Choroid plexus epithelial cell (primary cell): ENCODE measurements at places on chromosomes 2 and 18.

DNA sequence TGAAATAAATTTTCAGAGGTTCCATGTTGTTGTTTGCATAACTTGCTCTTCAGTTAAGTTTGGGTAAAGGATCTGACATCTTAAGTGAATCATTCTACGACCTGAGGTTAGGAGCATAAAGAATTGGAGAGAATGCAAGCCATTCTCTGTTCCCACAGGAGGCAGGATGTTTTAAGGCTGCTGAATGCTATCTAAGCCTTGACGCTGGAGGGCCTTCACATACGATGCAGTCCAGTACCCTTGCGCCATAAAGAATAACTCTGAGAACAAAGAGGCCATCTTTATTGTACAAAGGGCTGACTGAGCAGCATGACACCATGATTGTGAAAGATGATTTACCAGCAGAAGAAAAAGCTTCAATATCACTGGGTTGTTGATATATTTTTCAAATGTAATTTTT is 198.4 kb downstream of the NYAP2 start:
- peak; percentile 89 for DNase-seq

DNA sequence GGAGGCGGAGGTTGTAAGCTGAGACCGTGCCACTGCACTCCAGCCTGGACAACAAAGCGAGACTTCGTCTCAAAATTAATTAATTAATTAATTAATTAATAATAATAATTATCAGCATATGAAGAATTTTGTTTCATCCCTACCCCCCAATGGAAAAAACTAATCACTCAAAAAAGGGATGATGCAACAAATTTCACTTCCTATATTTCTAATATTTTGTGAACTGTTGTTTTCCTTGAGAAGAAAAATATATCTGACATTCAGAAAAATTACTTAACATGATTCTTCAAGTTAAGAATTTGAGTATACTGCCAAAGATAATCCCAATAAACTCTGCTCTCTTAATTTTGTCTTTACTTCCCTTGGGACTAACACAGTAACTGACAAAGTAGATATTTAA is 28.1 kb downstream of the EXOC6B start:
- no peak for DNase-seq

- no peak for DNase-seq
Measured at GRCh38 chr18:13039806-13040205, 48.6 kb downstream of the CEP192 start.

- no peak for DNase-seq
Measured at GRCh38 chr2:576292-576691, 100.9 kb downstream of the TMEM18 start.

GRCh38 chr2:205477016-205477705 is 205.1 kb upstream of the NRP2 start:
- DNase-seq, result no peak

DNA sequence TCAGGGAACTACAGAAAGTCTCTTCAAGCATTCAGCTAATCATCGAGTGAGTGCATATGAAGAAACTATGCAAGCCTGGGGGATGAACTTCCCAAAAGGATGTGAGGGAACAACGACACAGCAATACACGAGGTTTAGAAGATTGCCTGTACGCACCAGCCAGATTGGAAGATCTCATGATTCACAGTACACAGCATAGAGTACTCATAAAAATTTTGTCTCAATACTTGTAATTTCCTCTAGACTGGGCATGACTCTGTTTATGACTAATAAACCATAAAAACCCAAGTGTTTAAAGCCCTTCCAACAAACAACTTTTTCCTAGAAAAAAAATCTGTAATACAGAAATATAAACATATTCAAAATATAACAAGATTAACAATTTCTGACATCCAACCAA is 279.7 kb downstream of the KCNJ3 start:
- no peak for DNase-seq

DNA sequence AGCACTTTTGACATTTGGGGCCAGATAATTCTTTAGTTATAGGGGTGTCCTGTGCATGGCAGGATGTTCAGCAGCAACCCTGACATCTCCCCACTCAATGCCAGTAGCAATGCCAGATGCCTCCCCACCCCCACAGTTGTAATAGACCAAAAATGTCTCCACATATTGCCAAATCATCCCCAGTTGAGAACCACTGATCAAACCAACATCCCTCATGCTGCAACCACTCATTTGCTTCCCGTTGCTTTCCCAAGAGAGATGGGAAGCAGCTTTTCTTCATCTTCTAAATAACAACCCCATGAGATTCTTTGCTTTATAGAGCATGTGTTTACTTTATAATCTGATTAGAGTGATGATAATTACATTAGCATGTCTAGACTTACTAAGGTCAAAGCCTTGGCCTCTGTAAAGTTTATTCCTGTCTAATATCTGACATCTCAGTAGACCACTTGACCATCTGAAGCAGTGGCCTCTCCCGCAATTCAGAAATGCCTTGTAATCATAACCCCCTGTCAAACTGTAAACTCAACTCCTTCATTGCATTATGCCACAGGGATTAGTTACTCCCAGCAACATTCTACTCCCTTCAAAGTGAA is 28.7 kb upstream of the C1D start:
- DNase-seq, result no peak

- no peak for DNase-seq
Measured at GRCh38 chr2:92073036-92073814, 2798.0 kb upstream of the TEKT4 start.

DNA sequence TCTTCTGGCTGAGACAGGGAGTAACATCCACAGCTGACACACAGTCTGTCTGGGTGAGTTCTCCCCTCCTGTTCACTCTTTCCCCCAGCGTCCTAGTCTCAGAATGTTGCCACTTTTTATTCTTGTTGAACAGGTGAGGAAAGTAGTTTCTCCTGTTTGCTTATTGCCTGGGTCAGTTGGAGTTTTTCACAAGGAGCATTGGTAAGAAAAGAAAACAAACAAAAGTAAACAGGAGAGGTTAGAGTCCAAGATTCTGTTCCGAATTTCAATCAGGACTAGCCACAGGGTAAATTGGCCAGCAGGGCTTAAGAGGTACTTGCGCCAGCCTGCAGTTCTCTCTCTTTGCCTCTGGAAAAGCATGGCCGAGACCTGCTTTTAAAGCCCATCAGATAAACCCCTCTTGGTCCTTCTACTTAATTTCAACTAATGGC is 255.0 kb upstream of the EPAS1 start:
- DNase-seq, result no peak

- no peak for DNase-seq
Measured at GRCh38 chr18:27049969-27050368, 135.1 kb downstream of the CHST9 start.

DNA sequence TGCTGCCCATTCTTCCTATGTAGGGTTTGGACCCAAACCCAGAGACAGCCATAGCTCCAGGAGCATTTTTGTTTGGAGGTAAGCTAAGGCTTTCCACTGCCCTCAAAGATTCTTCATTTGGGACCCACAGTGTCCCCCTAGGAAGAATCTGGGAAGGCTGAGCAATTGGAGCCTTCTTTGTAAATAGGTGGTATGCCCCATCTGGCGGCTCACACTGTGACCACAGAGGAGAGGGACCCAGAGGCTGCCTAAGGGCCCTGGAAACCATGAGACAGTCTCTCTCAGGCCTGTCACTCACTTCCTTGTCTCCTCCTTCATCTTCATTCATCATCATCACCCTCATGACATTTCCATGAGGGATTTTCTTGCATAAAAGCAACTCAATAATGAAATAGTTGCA is 215.4 kb upstream of the OSR1 start:
- DNase-seq, result no peak

DNA sequence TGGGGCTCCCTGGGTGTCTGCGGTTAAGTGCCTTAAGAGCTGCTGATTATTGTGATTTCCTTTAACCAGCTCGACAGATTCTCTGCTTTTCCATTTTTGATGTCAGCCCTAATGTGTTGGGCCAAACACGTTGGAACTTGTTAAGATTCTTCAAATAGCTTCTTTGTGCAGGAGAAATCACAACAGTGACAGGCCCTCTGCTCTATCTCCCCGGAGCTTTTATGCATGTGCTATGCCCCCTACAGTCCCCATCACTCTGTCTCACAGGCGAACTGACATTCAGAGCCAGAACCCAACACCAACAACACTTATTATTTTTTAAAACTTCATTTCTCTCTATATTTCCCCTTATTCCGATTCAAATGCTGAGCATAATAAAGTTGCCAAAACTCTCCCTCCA is 371.7 kb upstream of the CELF4 start:
- DNase-seq, result no peak

DNA sequence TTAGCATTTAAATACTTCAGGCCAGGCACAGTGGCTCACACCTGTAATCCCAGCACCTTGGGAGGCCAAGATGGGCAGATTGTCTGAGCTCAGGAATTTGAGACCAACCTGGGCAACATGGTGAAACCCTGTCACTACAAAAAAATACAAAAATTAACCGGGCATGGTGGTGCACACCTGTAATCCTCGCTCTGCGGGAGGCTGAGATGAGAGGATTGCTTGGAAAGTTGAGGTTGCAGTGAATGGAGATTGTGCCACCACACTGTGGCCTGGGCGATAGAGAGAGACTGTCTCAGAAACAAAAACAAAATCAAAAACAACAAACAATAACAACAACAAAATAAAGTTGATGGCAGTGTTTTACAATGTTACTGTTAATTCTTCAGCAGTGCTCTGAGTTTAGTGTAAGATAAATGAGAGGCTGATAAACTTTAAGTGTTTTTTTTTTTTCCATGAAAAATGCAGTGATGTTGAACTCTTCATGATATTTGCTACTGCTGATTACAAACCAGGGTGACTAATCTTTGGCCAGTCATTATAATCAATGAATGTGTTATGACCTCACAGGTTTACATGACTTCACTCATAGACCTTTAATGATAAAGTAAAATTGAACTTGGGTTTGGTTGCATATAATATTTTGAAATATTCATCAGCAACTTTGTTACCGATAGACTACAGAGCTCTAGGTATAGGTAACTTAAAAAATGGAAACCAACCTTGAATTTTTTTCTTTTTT is 2.5 kb downstream of the ITGAV start:
- DNase-seq, result no peak

GRCh38 chr2:3872451-3872850 is 169.1 kb downstream of the DCDC2C start:
- DNase-seq, result no peak

DNA sequence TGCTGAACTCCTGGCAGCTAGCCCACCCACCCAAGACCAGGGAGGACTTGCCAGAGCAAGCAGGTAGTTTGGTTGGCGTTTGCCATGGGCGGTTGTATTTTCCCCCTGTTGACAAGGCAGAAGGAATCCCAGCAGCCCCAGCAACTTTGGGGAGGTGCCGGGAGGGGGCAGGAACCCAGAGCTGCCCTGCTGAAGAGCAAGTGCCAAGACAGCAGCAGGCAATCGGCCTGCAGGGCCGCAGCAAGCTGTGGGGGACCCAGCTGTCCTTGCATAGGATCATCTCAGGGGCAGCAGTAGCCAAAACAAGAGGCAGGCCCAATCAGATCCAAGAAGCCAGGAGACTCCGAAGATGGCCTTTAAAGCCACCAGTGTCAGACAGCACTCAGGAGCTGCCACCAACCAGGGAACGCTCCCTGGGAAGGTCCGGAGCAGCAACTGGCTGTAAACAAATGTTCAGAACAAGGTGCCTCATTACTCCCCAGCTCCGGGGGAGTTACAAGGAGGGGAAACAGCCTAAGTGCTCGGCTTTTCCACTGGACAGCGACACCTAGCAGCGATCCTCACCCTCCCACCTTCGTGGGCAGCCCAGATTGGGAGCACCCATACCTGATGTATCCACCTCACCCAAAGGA is 2.1 kb downstream of the ST8SIA5 start:
- no peak for DNase-seq

DNA sequence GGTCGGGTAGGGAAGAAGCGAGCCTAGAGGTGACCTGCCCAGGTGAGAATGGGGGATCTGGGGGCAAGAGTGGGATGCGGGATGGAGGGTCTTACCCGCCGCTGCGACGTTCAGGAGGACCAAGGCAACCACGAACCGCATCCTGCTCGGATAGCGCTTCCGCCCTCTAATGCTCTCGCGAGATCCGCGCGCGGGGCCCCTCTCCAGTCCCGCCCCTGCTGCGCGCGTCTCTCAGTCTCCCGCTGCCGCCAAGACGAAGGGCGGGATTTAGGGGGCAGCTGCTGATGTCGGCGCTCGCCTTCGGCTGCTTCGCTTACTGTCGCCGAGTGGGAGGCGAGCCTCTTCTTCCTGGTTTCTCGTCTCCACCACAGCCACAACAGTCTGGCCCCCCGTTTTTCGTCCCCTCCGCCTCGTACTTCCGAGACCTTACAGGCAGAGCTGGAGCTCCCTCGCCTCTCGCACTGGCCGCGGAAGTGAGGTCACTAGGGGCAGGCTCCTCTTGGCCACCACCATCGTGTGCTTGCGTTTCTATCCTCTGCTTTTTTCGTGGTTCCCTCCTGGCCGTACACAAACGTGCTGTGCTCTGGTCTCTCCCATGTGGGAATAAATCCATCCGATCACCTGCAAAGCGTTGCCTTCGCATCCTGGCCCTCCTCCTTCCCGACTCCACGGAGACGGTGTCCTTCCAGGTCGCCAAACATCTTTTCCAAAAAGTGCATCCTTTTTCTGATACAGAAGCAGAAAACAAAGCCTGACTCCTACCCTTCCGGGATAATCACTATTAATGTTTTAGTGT is at the start of gene TGOLN2:
Gene TGOLN2, minus strand, starts transcription at position 168 of the 796 bp plus-strand sequence. Its CDS starts 27 bp downstream, at position 141.
- DNase-seq, result peak; percentile 92

GRCh38 chr2:212448698-212449097 is 89.9 kb downstream of the ERBB4 start:
- no peak for DNase-seq

- no peak for DNase-seq
Measured at GRCh38 chr2:20536619-20537422, 89.9 kb downstream of the RHOB start.

- DNase-seq, result no peak
Measured at GRCh38 chr18:10210057-10210633, 244.3 kb upstream of the APCDD1 start.

- no peak for DNase-seq
Measured at GRCh38 chr2:223865907-223866508, 28.6 kb upstream of the AP1S3 start.

GRCh38 chr2:215369181-215369760 is 57.4 kb downstream of the ATIC start:
- DNase-seq, result peak; percentile 72

- DNase-seq, result peak; percentile 79
Measured at GRCh38 chr2:112958428-112959108, 19.2 kb upstream of the IL36G start.

GRCh38 chr2:28989973-28990372 is 8.9 kb downstream of the TOGARAM2 start:
- no peak for DNase-seq

DNA sequence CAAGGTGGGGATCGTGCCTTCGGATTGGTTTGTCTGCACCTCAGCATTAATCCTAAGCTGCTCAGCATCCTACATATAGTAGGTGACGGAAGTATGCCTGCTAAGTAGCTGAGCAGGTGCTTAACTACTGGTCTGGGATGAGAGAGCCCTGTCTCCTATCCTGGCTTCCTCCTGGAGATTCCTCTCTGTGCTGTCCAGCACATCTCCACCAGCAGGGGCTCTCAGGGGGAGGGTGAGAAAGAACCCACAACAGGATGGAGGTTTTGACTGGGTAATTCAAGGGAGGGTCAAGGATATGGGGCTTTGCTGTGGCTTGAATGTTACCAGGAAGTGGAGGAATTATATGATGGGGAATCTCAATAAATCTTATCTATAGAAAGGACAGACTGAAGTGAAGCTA is 45.4 kb upstream of the KIF5C start:
- DNase-seq, result no peak
